ENCODE measurements at places on chromosomes 16 and 17.

GRCh38 chr16:80585764-80586163 is 45.0 kb downstream of the DYNLRB2 start:
- no peak for DNase-seq
- H3K4me1 ChIP-seq = no peaks in the 10 kb centered on the region
- H3K27ac ChIP-seq = no peak overlapping the region
- H3K27me3 ChIP-seq = no peaks in the 10 kb centered on the region

GRCh38 chr17:72863526-72864211 is 228.8 kb downstream of the SLC39A11 start:
- H3K36me3 ChIP-seq = no peaks in the 10 kb centered on the region
- no peaks in the 10 kb centered on the region for H3K27me3 ChIP-seq
- no peak overlapping the region for H3K4me3 ChIP-seq
- H3K27ac ChIP-seq = no peak overlapping the region
- no peak for DNase-seq

- no peak for DNase-seq
- no peaks in the 10 kb centered on the region for H3K36me3 ChIP-seq
- no peaks in the 10 kb centered on the region for H3K27me3 ChIP-seq
Observed at GRCh38 chr16:63890081-63890480, 1231.8 kb downstream of the CDH11 start.

GRCh38 chr17:64230791-64231408 is 32.2 kb downstream of the TEX2 start:
- no peaks in the 10 kb centered on the region for H3K4me1 ChIP-seq
- H3K4me3 ChIP-seq = no peak overlapping the region
- no peaks in the 10 kb centered on the region for H3K36me3 ChIP-seq
- no peak overlapping the region for H3K27ac ChIP-seq

DNA sequence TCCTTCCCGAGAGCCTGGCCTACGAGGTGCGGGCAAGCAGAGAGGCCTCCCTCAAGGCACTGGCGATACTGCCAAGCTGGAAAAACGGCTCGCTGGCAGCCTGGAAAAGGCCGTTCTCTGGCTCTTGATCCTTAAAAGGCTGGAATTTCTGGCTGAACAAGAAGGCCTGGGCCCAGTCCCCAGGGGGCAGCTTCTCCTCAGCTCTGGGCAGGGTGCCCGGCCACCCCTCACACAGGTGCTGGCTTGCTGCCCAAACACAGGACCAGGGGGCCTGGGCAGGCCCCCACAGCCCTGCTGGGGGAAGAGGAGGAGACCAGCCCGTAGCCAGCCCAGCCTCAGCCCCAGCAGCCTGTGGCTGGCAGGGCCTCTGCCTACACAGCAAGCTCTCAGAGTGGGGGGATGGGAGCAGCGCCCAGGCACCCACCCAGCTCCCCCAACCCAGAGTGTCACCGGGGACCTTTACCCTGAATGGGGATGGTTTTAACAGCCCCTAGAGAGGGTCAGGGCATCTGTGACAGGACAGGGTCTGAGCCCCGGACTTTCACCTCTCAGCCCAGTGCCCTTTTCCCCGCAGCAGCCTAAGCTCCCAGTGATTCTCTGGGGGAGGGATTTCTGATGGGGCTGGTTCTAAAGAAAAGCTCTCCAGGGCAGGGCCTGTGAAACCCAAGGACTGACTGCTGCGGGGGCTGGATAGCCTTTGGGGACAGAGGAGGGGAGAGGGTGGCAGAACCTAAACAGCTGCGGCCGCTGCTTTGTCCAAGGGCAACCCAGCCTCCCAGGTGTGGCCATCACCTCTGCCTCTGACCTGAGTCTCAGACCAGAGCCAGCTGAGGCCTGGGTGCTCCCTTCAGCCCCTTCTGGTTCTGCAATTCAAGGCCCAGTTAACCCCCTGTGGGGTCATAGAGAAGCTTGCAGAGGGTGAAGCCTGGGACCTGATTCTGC is 38.6 kb upstream of the TOB1 start:
- H3K27ac ChIP-seq = peak overlapping the region; percentile 4
- no peaks in the 10 kb centered on the region for H3K27me3 ChIP-seq
- H3K36me3 ChIP-seq = no peaks in the 10 kb centered on the region
- no peak for DNase-seq
